Fibroblast of mammary gland (primary cell): ENCODE measurements at places on chromosomes 2 and 18.

DNA sequence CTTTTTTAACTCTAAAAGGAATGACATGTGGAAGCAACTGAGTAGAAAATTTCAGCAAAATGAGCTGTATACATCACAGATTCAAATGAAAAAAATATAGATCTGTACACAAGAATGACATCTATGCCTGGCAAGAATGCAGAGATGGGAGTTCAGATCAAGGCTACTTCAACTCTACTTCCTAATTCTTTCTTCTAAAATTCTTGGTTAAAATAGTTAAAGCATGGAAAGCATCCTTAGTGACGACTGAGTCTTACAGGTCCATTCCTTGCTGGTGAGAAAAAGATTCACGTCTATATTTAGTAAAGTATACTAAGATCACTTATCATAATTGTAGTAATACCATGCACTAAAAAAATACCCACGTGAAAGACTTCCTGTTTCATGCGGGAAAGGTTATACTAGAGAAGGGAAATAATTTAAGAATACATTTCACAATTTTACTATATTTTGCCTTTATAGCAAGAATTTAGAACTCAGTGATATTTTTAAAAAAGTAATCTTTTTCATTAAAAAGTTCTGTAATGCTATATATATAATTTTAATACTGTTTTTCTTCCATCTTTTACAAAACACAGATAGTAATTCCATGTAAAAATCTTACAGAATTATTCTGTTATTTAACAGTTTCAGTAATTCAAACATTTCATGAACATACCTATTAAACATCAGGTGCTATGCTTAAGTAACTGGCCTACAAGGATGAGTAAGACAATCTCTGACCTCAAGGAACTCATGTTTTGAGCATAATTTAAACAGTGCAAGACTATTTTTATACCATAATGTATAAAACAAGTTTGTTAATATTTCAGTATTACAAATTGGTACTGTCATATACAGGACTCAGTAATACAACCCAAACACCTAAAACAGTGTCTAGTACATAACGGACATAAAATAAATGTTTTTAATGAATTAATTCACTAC is 159.6 kb downstream of the BAZ2B start:
- no peak for DNase-seq

DNA sequence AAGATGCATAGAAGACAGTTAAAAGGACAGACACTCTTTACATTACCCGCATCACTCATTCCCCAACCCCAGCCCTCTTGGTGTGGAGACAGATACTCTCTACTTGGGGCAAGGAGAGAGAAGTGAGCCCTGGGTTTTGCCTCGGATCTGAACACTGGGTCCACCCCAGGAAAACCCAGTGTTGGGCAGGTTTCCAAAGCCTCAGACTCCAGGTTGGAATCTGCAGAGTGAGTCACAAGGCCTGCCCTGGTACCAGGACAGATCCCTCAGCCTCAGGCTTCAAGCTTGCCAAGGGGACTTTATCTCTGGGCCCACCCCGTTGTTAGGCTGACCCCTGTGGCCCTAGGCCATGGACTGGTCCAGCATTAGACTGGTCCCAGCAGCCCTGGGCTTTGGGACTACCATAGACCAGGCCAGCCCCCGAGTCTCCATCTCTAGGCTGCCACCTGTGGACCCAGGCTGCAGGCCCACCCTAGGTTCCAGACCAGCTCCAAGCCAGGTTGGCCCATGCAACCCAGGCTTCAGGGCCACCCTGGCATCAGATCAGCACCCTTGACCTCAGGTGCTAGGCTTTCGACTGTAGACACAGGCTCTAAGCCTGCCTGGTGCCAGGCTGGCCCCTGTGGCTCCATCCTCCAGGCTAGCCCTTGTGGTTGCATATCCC is 112.8 kb downstream of the GULP1 start:
- peak; percentile 12 for DNase-seq

DNA sequence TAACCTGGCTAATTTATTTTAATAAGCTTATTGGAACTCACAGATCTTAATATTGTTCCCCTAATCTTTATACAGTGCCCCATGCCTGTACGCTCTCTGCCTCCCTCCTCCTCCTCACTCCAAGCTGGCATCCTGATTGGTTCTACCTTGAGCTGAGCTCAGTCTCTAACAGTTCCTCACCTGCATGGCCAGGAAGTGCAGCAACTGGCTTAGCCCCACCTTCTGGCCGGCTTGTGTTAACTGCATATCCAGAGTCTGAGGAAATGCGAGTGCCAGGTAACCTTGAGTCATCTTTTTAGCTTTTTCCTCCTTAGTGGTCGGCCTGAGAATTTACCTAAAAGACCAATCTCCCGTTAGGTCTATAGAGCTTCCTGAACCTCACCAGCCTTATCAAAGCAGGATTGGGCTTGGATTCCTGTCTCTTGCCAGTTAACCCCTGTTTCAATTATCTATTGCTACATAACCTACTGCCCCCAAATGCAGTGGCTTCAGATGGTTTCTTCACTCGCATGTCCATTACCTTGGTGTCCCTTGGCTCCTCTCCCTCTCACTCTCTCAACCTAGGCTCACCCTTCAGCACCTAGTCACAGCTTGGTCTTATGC is 89.5 kb upstream of the STK39 start:
- no peak for DNase-seq

GRCh38 chr2:120108049-120108448 is 95.2 kb downstream of the EPB41L5 start:
- peak; percentile 91 for DNase-seq

DNA sequence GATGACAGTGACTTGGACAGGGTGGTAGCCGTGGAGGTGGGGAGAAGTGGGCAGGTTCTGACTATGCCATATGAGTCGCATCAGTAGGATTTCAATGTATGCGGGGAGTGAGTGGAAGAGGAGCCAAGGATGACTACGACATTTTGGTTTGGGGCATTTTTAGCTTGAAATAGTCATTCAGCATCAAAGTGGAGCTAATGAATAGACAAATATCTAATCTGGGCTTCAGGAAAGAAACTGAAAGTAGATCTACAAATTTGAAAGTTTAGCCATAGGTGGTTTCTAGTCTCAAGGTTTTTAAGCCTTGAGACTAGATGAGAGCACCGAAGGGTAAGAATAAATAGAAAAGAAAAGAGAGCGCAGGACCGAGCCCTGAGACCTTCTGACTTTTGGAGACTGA is 58.3 kb downstream of the FEZ2 start:
- peak; percentile 55 for DNase-seq

GRCh38 chr2:217220228-217221013 is 360.6 kb upstream of the TNP1 start:
- peak; percentile 80 for DNase-seq

GRCh38 chr2:46982351-46983064 is 66.9 kb upstream of the MCFD2 start:
- no peak for DNase-seq

GRCh38 chr2:238999291-238999741 is 151.4 kb downstream of the TWIST2 start:
- DNase-seq: peak; percentile 60

DNA sequence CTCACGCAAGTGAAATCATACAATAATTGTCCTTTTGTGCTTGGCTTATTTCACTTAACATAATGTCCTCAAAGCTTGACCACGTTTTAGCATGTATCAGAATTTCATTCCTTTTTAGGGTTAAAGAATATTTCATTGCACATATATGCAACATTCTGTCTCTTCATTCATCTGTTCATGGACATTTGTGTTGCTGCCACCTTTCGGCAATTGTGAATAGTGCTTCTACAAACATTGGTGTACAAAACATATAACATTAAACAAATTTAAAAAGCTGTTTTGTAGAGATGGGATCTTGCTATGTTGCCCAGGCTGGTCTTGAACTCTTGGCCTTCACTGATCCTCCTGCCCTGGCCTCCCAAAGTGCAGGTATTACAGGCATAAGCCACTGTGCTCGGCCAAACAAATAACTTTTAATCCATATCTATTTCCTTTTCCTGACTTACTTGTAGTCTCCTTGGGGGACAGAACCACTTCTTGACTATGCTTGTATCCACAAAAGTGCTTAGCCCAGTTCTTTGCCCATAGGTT is 209.3 kb downstream of the SLC4A3 start:
- DNase-seq: peak; percentile 51

- peak; percentile 58 for DNase-seq
Measured at GRCh38 chr2:197838036-197838435, 33.6 kb downstream of the PLCL1 start.

- no peak for DNase-seq
Measured at GRCh38 chr2:201777869-201778268, 2.9 kb downstream of the ALS2 start.

GRCh38 chr2:188695953-188696352 is 278.2 kb upstream of the COL3A1 start:
- DNase-seq: peak; percentile 88

GRCh38 chr2:179412112-179412511 is 147.5 kb upstream of the SESTD1 start:
- peak; percentile 45 for DNase-seq

DNA sequence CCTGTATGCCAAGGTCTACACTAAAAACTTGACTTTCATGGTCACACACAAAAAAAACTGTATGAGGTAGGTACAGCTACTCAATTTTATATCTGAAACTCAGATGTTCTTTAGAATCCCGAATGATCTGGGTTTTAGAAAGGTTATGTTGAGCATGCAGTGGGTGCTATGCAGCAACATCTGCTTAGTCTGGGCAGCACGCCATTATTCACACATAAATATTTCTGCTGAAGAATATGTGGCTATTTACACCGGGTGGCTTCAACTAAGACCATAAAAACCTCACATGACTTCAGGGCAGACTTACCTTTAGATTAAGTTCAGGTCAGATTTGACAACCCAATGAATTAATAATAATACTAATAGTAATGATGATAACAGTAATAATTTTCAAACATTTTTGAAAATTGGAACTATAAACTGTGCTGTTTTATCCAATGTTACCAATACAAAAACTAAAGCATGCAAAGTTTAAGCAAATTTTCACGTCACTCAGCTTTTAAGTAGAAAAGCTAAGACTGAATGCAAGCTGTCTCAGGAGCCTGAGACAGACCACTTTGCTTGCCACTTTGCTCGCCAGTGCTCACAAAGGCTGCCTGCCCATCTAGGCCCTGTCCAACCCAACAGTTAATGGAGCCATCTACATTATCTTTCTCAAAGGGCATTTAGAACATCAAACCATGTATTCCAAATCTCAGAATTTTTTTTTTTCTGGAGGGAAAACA is 292.0 kb downstream of the CNTNAP5 start:
- DNase-seq: no peak

GRCh38 chr2:3470166-3470651 is 49.1 kb downstream of the ADI1 start:
- DNase-seq: peak; percentile 97

DNA sequence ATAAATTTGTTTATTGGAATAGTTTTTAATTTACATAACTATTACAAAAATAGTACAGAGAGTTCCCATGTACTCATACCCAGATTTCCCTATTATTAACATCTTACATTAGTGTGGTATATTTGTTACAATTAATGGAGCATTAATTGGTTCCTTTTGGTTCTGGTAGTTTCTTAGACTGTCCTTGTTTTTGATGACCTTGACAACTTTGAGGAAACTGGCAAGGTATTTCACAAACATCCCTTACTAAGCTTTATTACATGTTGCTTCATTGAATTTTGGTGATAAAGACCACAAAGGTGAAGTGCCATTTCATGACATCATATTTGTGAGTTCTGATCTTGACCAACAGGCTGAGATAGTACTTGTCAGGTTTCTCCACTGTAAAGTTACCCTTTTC is 379.0 kb upstream of the GCFC2 start:
- DNase-seq: no peak

GRCh38 chr2:166230724-166231070 is 102.9 kb upstream of the SCN1A start:
- no peak for DNase-seq

GRCh38 chr18:41324020-41324791 is 630.8 kb upstream of the PIK3C3 start:
- no peak for DNase-seq

- DNase-seq: no peak
Measured at GRCh38 chr18:79589601-79590091, 90.0 kb upstream of the CTDP1 start.

DNA sequence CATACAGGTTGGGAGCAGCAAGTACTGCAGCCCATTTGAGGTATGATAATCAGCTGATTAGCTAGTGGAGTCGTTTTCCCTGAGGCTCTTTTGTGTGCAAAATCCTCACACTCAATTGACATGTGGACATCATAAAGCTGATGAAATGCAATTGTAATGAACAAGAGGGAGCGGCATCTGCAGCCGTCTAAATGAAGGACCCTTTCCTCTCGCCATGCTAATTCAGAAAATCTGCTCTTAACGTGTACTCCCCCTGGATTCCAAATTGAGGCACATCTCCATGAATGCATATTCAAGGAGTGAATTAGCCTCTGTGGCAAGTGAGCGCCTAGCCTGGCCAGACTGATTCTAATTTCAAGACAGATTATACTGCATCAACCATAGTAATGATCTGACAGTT is 260.9 kb upstream of the ATP5MC3 start:
- no peak for DNase-seq

GRCh38 chr18:13003466-13003896 is 12.3 kb downstream of the CEP192 start:
- DNase-seq: peak; percentile 88

DNA sequence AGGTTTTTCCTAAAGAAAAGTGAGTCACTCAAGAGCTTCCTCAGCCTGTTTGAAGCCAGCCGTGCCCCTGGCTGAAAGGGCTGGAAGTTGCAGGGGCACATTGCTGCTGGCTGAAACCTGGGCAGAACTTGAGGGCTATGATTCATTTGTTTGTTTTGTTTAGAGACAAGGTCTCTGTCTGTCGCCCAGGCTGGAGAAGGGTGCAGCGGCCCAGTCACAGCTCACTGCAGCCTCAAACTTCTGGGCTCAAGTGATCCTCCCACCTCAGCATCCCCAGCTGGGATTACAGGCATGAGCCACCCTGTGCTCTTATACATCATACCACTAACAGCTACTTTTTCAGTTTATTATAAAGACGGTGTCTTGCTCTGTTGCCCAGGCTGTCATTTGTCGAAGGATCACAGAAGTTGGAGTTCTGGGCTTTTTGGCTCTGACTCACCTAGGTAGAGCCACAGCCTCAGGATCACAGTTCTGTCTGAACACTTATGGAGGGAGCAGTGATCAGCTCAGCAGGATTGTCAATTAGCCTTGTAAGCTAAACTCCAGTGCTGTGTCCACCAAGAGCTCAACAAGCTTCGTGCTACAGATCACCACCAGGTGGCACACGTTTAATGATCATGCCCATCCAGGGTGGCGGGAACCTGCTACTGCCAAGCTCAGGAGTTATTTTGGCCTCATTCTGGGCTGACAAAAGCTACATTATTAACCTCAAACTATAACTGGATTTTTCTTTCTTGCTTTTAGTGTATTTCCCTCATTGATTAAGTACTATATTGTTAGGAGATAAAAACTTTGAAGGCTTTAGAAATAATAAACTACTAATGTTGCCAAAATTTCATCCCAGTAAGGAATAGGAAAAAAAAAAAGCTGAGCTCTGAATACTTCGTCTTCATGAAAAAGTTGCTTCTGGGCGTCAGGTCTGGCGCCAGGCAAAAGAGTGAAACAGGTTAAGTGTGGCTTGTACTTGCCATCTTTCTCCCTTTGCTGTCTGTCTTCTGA is 57.9 kb downstream of the ARHGEF33 start:
- peak; percentile 74 for DNase-seq

DNA sequence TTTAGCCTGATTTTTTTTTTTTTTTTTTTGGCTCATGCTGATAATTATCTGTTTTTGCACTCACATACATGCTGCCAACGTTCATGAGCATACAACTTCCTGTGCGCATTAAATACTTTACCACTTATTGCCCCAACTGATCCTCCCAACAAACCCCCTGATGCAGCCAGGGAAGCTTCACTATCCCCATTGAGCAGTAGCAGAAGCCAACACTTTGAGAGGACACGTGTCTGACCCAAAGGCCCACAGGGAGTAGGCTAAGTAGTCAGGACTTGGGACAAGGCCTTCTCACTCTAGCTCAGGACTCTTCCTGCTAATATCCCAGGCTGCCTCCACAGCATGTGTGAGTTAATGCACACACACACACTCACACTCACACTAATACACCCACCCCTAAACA is 36.2 kb upstream of the MAT2A start:
- no peak for DNase-seq
